Activated CD8-positive, alpha-beta T cell treated with anti-CD3 and anti-CD28 coated beads, Interleukin-2, amount 10 ng/mL, durations not matched to agents 7 days and 5 days (primary cell): ENCODE measurements at places on chromosomes 11 and 22. TPM values are rescaled to one million over a fixed set of nuclear protein-coding genes. Genes with fewer than 3 reads are reported as not detected.

Gene ABCC8
- 1.5 TPM for total RNA-seq

Gene TXNRD2
- 16.1 TPM for total RNA-seq

DNA sequence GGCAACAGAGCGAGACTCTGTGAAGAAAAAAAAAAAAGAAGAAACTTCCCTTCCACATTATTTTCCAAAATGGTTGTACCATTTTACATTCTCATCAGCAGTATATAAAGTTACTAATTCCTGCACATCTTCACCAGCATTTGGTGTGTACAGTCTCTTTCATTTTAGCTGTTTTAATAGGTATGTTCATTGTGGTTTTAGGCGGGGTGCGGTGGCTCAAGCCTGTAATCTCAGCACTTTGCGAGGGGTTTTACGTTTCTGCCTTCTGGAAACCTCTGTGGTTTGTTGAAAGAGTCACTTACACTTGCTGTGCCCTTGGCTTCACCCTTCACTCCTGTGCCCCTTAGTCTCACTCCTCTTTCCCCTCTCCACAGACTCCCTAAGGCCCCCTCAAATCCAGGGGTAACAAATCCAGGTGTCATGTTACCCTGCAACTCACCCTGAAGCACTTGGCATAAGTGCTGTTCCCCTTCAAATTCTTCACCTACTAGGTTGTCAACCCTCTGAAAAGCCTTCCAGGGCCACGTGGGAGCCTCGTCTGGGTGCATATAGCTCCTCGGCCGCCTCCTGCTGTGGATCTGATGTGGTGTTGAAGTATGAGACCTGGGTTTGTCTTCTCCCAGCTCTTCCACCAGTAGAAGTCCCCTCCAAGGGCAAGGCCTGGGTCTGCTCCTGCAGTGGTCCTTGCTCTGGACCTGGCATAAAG, 20.8 kb downstream of the TOB2 start:
- peak; percentile 62 for DNase-seq

DNA sequence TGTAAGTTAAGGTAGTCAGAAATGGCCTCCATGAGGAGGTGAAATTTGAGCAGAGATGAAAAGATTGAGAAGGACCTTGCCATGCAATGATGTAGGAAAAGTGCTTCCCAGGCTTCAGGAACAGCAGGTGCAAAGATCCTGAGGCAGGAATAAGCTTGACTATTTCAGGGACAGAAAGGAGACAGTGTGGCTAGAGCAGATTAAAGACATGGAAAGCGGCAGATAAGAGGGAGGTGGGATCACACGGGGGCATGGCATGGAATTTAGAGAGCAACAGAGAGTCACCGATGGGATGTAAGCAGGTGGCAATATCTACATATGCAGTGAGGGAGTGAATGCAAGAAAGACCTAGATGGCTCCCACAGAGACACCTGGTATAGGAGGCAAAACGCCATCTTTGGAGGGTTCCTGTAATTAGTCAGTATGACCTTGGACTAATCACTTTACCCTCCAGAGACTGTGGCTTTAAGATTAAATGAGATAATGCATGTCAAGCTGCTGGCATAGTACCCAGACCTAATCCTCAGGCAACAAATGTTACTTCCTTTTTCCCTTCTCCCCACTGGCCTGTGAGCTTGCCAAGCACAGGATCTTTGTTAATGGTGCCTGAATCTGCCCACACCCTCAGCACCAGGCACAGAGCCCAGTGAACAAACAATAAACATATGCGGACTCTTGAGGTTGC, 24.6 kb upstream of the ACER3 start:
- no peak for DNase-seq

GRCh38 chr22:43476751-43477725, 65.2 kb downstream of the MPPED1 start:
- DNase-seq: no peak

DNA sequence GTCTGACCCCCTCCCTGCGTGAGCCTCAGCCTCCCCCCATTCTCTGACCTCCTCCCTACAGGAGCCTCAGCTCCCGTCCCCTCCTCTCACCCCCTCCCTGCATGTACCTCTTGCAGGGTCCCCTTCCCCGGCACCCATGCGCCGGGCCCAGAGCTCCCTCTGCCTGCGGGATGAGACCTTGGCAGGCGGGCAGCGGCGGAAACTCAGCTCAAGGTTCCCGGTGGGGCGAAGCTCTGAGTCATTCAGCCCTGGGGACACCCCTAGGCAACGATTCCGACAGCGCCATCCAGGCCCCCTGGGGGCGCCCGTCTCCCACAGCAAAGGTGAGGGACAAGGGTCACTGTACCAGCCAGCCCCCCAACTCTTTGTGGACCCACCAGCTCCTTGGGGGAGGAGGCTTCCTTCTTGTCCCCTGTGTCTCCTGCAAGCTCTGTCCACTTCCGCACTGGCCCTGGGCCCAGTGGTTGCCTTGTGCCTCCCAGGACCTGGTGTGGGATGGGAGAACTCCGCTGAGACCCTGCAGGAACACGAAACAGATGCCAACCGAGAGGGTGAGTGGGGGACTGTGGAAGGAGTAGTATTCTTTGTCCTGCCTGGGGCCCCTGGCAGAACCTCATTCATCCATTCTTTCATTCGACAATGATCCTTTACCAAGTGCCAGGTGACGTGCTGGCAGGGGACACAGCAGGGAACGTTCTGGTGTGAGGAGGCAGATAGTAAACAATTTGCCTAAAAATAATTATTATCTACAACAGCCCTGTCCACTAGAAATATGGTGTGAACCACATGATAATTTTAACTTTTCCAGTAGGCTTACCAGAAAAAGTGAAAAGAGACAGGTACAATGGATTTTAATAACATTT, 3.7 kb upstream of the RPS6KA4 start:
- DNase-seq: peak; percentile 65

GRCh38 chr11:19173004-19173689, 28.6 kb downstream of the CSRP3 start:
- DNase-seq: no peak

- no peak for DNase-seq
These were observed 20.1 kb upstream of the TMPRSS4 start for GRCh38 chr11:118056806-118057205.

- no peak for DNase-seq
These were observed 10.8 kb downstream of the SLC22A24 start for GRCh38 chr11:63132985-63133775.

- DNase-seq: no peak
These were observed 24.9 kb upstream of the TRIM21 start for GRCh38 chr11:4418403-4418802.

GRCh38 chr11:122755409-122755808, 82.9 kb upstream of the CRTAM start:
- no peak for DNase-seq

DNA sequence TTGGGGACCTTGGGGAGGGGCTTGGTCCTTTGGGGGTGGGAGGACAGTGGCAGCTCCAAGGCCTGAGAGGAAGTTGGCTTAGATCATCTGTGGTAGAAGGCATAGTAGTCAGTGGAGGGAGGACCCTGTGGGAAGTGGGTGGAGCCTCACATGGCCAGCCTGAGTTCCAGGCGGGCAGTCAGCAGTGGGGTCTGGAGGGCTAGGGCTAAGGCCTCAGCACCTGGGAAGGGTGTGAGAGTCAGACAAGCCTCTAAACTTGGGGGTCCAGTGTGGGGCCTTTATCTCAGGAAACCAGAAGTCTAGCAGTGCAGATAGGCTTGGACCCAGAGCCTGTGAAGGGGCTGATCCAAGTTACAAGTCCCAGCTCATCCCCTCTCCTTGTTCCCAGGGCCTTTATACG, 4.0 kb downstream of the NLRX1 start:
- no peak for DNase-seq

DNA sequence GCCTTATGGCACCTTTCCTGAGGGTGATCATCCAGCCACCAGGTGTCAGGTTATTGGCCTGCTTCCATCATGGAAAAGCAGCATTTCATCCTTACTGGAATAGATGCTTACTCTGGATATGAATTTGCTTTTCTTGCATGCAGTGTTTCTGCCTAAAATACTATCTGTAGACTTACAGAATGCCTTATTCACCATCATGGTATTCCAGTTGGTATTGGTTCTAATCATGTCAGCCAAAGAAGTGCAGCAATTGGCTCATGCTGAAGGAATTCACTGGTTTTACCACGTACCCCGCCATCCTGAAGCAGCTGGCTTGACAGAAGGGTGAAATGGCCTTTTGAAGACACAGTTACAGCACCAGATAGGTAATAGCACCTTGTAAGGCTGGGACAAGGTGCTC, 194.2 kb downstream of the AASDHPPT start:
- DNase-seq: no peak

Gene C11orf52
- total RNA-seq: not detected

- no peak for DNase-seq
These were observed 201.5 kb upstream of the LUZP2 start for GRCh38 chr11:24295360-24295759.

Gene TENM4
- not detected for total RNA-seq

GRCh38 chr11:110805756-110806155, 93.5 kb upstream of the ARHGAP20 start:
- no peak for DNase-seq

Gene WNT11
- 0.83 TPM for total RNA-seq

Gene OR4D5
- not detected for total RNA-seq

Gene SCGB2A2
- total RNA-seq: not detected

DNA sequence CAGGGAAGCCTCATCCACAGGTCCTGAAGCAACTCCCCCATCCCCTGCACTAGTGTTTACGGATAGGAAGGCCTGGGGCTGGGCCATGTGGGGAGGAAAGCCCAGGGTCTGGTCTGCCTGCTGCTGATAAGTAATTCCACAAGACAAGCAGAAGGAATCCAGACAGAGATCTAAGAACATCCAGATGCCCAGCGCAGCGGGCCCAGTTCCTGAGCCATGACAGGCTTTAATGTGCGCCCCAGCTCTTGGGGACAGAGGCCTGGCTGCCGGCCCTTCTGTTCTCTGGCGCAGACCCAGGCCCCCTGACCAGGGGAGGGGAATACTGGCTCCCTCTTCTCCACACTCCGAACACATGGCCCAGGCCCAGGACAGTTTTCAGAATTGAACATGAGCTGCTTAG, 28.8 kb upstream of the ETS1 start:
- no peak for DNase-seq

DNA sequence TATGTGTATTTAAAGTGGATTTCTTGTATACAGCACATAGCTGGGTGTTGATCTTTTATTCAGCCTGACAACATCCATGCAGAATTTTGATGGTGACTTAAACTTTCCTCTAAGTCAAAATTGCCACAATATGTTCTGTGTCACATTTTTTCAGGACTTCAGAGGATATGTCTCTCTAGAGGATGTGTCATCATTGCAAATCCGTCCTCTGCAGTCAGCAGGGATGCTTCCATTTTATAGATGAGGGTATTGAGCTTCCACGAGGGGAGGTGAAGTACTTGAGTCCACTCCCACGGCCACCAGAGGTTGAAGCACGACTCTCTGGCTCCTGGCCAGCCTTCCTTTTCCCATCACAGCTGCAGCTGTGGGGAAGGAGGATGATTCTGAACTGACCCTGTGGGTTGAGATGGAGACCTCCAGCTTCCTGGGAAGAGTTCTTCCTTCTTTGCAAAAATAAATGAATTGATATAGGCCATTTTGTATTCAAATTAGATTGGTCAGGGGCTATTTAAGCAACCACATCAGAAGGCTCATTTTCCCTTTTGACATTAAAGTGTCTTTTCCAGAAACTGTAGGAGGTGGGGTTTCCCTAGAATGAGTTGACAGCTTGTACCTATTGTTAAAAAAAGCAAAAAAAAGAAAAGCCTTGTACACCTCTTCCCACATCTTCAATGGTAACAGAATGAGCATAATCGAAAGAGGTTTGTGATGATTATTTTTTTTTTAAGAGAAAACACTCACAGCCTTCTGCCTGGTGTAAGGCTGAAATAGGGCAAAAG, 55.2 kb upstream of the MYEOV start:
- DNase-seq: no peak

GRCh38 chr22:32106930-32107329, 52.2 kb downstream of the C22orf42 start:
- DNase-seq: peak; percentile 41

Gene TCN2
- 0.24 TPM for total RNA-seq

DNA sequence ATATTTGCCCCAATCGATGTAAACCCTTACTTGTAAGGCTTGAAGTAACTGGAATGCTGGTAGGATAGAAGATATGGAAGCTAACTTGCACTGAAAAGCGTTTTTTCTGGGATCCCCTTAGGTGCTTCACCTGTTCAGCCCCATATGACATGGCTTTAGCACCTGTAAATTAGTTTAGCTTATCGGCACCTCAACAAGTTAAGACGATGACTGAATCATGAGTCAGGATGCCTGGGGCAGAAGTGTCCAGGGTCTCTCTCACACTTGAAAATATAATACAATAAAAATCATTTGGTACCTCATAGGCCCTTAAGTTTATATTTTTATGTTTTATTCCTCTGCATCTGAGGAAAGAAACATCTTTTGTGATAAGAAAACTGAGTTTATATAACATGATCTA, 409.2 kb upstream of the LRRC4C start:
- DNase-seq: no peak

DNA sequence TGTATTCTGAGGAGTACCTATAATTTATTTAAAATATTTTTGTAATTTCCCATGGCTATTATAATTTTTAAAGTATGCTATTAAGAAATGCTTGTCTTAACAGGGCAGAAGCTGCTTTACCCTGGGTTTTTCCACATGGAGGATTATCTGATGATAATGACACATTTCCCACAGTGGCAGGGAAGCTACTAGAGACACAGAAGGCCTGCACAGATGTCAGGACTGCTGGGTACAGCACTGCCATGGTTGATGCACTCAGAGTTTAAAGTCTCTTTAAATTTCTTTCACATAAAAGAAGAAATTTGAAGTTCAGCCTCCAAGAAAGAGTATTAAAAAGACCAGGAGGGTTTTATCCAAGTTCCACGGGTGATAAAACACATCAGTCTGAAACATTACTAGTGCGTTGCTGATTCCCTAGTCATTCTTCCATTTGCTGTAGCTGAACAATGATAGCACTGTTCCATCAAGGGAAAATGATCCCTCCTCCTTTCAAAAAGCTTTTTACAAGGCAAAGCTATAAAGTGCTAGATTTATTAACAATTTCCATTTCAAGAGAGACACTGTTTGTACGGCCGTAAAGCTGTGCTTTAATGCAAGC, 363.0 kb downstream of the CNTN5 start:
- no peak for DNase-seq

DNA sequence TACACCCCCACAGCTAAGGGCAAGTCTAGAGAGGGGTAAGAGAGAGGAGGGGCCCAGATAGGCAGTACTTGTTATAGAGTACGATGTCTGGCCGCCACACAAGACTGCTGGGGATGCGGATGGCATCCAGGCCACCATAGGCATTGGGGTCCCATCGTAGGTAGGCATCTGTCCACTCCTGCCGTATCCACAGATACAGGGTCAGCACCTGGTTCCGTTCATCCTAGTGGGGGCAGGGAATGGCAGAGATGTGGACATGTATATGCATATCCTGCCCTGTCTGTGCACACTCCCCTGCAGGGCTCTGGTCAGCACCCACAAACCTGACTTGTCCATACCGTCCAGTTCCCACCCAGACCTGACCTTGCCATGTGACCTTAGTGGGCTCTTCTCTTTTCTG, 2.1 kb downstream of the CHRNA10 start:
- DNase-seq: no peak

Gene OR8G5
- not detected for total RNA-seq

Gene TMPRSS4
- 0.50 TPM for total RNA-seq
